ENCODE measurements at places on chromosomes 1 and 21.
A peak's percentile ranks its signal among the peaks of the same experiment; 100 is the strongest.

DNA sequence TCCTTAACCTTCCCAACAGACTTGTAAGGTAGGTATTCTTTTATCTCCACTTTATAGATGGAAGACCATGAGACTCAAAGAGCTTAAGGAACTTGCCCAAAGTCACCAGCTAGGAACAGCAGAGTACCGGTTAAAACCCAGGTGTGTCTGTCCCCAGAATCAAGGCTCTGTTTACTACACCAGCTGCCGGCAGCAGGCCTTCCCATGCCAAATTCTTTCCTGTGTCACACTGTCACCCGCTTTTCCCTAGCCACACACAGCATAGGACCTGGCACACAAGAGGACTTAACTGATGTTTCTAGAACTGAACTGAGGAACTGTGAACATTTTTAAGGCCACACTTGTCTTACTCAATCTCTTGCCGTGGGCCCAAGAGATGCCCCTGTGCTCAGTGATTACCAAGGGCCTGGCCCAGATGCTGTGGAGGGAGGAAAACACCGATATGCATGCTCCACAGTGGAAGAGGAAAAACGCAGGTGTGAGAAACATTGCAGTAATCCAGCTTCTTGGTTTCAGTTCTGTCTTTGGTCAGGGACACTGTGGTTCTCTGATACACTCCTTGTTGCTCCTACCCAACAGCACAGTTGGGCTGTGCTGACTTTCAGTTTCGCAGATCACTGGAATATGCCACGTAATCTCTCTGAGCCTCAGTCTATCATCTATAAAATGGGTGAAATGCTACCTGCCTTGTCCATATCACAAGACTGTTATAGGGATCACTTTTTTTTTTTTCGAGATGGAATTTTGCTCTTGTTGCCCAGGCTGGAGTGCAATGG lies 13.9 kb upstream of the LY9 start:
- no peak for DNase-seq

DNA sequence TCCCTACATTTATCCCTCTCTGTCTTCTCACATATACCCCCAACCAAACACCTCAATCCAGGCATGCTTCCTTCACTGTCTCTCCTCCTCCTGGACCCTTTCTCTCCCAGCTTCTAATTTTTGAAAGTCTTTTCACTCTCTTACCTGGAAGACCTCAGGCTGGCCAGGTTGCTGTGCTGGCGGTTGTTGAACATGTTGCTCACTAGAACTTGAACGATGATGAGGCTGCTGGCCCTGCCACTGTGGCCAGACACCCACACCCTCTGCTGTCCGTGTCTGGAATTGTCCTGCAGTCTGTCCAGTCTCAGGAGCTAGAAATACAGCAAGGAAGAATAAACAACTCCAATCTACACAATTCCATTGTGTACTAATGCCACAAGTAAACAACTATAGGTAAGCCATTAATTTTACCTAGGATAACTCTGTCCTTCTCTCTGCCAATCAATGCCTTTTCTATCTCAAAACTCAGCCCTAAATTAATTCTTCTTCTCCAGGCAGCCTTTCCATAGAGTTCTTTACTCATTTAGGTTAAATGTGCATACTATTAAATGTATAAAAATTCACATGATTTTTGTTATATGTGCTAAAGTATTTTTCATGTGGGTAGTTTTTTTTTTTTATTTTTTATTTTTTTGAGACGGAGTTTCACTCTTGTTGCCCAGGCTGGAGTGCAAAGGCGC lies 5.1 kb upstream of the CTSK start:
- peak; percentile 77 for DNase-seq

DNA sequence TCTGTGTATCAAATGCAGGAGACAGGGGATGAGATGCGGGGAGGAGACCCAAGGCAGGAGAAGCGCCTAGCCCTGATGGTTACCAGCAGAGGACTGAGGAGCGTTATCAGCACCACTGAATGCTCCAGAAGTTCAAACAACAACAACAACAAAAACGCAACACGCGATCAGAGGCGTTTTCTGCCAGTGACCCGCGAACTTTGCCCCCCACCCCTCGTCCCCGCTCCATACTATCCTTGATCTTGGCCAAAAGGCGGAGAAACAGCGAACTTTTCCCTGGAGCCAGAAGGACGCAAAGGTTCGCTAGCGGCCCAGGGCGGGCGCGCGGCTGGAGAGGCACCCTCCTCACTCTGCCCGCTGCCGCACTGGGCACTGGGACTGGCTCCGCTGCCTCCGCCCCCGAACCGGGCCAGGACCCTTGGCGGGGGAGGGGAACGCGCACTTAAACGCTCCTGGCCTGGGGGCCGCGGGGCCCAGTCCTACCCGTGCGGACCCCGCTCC lies 699 bp downstream of the ECHDC2 start:
- DNase-seq = no peak

DNA sequence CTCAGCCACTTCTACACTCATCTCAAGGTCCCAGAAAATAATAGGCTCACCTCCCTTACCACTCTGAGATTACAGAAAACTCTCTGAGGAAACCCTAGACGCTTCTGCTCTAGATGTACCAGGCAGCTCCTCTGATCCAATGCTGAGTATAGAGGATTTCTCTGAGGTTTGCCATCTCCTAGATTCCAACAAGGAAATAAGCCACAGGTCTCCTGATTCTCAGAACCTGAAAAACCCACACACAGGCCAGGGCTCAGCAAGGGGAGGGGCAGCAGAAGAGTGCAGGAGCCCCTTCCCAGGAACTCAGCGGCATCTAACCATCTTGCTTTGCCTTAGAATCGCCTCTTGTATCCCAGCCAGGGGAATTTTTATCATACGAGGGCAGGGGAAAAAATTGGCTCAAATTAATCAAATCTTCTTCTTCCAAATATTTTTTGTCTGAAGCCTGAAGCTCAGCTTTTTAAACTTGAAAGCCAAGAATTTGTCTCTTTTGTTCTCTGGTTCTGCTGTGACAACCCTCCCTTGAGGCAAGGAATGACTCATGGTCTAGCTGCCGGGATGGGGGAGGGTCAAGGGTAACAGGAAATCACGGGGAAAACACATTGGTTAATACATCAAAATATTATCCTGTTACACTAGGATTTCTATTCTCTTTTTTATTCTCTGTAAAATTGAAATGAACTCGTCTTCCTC lies 30.8 kb downstream of the GORAB start:
- DNase-seq = peak; percentile 87

DNA sequence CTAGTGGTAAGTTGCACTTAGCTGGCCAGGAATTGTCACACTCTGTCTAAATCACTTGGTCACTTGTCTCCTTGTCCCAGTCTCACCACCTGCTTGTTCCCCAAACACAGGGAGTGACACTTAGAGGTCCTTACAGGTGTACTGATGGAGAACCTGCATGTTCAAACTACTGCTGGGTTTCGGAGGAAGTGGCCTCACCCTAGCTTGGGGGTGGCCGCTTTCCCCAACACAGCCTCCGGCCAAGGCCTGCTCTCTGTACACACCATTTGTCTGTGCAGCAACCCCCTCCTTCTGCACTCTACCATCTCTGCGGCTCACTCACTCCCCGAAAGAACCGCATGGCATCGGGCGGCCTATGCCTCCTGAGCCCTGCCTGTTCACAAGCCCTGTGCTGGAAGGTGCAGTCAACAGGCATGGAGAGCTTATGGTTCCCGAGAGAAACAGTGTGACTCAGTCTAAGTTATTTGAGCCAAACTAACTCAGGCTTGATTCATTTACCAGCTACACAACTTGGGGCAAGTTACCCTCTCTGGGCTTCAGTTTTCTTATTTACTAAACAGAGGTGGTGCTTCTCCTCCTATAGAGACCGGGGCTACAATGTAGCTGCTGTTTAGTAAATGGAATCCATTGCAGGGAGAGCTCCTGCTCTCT lies 10.5 kb upstream of the SPRR4 start:
- DNase-seq = no peak

DNA sequence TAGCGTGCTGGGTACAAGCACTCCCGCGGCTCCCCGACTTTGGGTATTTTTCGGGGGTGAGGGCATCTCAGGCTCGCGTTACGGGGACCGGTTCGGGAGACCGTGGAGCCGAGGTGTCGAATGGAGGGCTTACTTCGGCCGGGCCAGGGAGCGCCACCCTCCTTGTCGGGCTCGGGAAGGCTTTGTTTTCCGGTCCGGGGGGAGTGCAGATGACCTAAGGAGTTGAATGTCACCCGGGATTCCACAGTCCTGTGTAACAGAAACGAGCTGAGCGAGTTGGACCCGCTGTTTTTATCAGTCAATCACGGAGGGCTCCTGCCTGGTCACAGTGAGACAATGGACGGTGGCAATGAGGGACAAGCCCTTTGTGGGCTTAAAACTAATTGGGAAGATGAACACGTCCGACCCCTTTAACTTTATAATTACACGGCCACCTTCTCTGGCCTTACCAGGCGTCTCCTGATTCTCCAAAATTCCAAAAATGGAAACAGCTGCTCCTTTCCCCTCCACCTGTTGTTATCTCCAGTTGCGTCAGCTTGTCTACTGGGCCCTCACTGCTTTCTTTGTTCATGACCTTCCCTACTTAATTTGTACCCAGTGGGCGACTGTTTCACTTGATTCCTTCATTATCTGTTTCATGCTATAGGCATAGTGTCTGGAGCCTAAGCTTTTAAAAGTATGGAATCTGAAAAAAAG lies 929 bp upstream of the TRIM45 start:
- DNase-seq = no peak

Data from IMR-90 (cell line).